ENCODE measurements at places on chromosomes 4 and X.

DNA sequence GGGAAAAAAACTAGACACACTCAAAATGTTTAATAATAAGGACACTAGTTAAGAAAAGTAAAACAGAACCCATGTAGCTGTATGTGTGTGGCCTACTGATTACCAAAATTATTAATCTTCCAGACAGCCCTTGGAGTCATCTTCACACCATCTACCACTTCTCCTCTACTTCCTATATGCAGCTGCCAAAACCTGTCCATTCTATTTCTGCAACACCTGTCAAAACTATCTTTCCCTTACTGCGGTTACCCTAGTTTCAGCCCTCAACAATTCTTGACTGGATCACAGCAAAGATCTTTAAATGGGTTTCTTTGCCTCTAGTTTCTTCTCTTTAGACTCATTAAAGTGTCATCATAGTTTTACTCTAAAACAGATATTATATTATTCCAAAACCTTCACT, 72.6 kb downstream of the GPR82 start:
- DNase-seq = no peak

DNA sequence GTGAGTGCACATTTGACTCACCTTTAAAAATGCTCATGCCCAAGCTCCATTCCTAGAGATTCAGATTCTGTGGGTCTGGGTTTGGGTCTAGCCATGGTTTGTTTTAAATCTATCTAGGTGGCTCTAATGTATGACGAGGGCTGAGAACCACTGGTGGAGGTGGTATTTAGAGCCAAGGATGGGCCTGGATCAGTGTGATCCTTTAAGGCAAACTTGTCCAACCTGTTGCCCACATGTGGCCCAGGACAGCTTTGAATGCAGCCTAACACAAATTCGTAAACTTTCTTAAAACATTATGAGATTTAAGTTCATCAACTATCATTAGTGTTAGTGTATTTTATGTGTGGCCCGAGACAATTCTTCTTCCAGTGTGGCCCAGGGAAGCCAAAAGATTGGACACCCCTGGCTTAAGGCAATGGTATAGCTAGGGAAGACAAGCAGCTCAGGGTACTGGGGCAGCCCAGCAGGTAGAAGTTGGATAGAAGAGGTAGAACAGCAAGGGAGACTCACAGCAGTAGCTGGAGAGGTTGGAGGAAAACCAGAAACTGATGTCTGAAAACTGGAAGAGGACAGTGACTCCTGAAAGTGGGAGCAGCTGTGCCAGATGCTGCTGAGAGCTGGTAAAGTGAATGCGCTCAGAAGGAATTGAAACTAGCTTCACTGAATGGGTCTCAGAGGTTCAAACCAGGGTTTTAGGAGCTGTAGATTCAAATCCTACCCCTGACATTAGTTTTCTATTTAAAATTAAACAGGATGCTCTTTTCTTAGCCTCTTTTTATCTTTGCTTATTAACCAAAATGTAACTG, 18.2 kb downstream of the ADD1 start:
- DNase-seq = no peak

GRCh38 chr4:54793856-54794422, 136.2 kb downstream of the KIT start:
- DNase-seq = no peak

DNA sequence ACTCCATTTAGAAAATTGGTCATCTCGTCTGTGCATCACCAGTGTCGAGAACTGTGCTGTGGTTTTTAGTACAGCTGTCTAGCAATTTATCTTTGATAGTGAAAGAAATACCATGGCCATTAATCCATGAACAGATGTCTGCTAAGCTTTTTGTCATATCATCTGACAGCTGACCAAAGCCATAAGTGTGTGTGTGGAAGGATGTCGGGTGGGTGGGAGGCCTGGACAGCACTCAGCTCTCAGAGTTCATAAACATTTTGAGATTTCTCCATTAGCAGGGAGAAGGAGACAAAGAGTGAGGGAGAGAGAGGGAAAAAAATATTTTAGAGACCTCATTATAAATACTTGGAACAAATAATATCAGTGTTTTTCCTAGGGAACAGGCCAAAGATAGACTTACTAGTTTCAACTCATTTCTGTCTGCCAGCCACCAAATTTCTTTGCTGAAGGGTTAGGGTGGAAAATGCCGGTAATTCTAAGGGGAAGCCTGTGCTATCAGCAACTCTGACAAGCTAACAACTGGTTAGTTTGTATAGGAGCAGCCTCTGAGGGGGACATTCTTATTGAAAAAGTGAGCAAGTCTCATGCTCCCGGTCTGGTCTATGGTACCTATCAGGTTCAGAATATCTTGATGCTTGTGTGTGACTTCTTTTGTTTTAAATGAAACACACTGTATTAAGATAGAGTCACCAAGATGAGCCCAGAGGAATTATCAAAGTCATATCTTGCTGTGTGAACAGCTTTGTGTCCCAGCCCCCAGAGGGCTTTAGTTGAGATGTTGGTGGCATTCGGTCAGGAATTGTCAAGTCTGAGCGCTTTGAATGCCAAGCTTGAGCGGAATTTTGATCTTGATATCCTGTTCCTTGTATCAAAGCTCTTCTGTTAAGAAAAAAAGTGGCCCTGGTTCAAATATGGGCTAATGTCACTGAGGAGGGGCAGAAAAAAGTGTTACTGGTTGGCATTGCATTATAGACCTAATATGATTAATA, 41.9 kb upstream of the PDLIM3 start:
- DNase-seq = no peak

GRCh38 chr4:48225368-48226141, 44.1 kb downstream of the TEC start:
- DNase-seq = no peak

- DNase-seq = no peak
Observed at GRCh38 chr4:172871381-172871780, 297.2 kb upstream of the GALNT7 start.

DNA sequence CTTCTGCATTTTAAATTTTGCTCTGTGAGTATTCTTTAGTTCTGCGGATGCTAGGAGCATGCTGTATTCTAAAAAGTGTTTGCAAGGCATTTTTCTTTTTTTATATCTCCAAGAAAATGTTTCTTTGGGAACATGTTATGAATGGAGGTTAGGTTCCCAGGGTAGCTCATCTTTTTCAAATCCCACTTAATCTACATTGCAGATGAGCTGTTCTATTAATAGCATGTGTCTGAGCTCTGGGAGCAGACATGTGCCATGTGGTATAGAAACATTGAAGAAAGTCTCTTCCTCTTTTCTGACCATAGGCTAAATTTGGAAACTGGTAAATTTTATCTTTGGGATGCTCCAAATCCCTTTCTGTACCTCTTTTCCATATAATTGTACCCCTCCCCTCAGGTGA, 23.2 kb downstream of the DIAPH2 start:
- DNase-seq = no peak

GRCh38 chr4:125112536-125112935, 202.2 kb upstream of the FAT4 start:
- no peak for DNase-seq

Data from activated T-helper 1 cell treated with Interleukin-2 at 50 U/mL for 16 hours (primary cell).